SK-N-SH (cell line): ENCODE measurements at places on chromosomes 6 and 20.

DNA sequence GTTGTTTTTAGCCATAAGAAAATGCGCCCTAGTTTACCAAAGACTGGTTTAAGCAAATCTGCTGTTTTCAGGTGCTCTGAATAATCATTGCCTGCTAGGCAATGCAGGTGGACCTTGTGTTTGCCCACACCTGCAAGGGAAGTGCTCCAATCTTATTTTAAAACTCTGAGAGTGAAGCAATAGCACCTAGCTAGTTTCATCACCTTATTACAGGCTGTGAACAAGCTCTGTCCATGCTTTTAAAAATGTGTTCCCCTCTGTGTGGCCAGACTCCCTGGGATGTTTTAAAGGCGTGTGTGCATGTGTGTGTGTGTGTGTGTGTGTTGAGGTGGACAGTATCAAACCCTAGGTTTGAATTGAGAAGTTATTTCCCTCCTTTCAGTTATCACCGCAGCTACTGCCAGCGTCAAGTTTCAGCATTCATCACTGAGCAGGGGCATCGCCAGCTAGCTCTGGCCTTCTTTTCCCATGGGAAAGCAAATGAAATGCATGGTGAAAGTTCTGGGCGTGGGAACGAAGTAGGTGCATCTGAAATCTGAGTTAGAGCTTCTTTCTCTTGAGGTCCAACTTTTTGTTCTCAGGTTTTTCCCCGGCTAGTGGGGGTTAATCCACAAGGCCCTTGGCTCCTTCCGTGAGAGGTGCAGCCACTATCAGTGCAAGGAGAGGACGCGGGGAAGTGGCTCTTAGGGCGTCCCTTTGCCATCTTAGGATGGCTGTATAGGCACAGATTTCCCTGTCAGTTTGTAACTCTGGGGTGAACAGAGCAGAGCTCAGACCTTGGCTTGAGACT lies 30.8 kb downstream of the DUSP22 start:
- DNase-seq, result no peak

- no peak for DNase-seq
Observed at GRCh38 chr6:106745197-106745770, 115.9 kb downstream of the QRSL1 start.

DNA sequence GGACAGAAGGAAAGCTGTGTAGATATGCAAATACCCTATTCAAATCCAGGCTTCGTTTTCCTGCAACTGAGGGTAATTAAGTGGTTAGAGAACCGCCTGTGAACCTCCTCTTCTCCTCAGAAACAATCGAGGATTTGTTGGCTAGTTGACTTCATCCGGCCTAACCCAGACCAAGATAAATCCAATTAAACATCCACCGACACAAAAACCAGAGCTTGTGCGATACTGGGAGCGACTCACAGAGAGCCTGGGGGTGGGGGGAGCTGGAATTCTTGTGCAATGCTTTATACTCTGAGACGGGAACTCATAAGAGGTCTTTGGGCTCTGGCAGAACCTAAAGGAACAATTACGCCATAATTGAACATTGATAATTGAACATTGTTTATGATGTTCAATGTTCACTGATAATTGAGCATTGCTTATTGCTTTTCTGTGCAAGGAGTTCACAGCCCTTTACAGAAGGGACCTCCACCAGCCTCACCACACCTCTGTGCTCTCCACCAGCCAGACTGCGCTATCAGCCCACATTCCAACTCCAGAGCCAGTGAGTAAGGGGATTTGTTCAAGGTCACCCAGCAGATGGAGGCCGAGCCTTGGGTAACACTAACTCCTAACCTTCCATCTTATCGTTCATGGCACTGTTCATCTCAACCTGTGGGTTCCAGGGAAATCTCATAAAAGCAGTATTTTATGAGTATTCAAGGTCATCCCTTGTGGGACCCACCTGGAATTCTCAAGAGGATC lies 429.6 kb upstream of the JARID2 start:
- DNase-seq, result peak; percentile 21

DNA sequence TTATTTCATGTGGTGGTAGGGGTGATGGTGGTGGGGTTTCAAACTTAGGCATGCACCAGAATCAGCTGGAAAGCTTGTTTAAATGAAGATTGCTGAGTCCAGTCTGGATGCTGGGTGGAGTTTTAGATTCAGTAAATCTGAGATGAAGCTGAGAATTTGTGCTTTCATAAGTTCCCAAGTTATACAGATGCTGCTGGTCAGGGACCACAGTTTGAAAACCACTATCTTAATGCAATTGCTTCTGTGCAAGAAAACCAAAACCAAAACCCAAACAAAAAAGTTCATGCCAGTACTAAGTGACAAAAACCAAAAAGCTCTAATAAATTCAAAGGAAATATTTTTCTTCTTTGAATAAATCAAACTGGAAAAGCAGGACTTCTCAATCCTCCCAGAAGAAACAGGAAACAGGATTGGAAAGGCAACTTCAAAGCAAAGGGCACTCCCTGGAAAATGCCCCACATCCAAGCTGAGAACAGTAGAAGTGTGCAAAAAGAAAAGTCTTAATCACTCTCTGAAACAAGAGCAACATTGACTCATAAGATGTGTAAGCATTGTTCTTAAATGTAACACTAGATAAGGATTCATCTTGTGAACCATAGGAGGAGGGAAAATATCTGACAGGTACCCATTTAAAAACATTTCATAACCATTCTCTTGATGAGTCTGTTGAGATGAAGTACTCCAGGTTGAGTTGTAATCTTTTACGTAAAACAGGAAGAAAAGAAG lies 481.5 kb upstream of the HSF2 start:
- no peak for DNase-seq

DNA sequence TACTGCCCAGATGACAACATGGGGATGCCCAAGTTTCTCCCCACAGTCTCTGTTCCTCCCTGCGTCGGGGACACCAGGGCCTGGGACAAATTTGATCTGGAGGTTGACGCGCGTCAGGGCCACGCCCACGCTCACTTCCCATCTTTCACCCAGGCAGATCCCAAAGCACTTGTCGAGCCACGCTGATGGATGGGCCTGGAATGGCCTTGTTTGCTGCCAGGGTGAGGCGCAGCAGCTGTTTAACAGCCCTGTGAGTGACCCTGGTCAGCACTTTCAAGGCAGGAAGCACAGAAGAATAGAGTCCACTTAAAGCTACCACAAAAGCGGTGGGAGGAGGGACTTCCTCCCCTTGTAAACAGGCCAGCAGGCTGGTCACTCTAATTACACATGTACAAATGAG lies 324.7 kb upstream of the JARID2 start:
- DNase-seq, result no peak

GRCh38 chr20:61099806-61100205 lies 152.3 kb upstream of the CDH4 start:
- no peak for DNase-seq

DNA sequence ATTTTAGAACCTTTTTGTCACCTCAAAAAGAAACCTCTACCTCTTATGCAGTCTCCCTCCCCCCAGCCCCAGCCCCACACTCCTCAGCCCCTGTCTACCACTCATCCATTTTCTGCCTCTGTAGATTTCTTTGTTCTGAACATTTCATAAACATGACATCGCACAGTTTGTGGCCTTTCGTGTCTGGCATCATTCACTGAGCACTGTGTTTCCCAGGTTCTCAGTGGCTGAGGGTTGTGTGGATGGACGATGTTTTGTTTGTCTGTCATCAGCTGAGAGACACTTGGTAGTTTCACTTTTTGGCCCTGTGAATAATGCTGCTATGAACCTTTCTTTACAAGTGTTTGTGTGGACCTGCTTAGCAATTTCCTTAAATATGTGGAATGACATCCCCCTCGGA lies 64.5 kb downstream of the FAM120B start:
- no peak for DNase-seq

GRCh38 chr6:149059557-149059956 lies 258.0 kb upstream of the TAB2 start:
- no peak for DNase-seq

- DNase-seq, result no peak
Observed at GRCh38 chr6:21164768-21165326, 428.7 kb upstream of the SOX4 start.

DNA sequence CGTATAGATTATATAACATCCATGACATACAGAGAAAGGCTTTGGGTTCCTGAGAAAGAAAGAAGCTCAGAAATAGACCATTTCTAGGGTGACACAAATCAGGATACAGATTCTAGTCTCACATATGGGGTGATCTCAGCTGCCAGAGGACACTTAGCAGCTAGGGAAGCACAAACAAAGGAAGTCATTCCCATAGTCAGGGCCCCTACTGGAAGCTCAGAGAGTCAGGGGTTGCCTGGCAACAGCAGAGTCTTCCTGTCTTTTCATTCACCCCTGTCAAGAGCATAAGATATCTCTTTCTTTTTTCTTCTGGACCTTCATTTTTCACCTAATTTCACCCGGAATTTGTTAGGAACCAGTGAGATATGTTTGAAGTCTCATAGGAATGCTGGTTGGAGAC lies 81.9 kb upstream of the IYD start:
- no peak for DNase-seq

DNA sequence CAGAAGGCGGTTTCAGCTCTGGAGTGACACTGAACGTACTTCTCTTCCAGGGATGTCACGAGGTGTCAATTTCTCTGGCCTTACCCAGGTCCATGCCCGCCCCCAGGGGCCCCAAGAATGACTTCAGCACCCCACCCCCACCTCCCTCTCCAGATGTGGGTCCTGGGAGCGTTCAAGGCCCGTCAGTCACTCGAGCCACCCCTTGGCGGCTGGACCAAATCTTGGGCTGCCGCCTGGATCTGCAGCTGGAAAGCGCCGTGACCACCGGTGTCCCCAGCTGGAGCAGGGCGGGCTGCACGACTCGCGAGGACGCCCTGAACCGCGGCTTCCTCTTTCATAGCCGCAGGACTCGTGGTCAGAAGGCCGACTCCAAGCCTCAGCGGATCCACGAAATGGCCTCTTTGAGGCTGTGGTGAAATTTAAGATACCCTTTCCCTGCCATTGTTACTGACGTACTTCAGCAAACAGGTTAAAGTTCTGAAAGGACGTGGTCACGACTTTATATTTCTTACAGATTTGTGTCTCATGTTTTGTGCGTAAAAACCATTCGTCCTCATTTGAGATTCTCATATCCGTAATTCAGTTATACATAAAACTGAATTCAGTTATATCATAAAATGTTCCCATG lies 29.3 kb downstream of the TRIM38 start:
- peak; percentile 74 for DNase-seq

DNA sequence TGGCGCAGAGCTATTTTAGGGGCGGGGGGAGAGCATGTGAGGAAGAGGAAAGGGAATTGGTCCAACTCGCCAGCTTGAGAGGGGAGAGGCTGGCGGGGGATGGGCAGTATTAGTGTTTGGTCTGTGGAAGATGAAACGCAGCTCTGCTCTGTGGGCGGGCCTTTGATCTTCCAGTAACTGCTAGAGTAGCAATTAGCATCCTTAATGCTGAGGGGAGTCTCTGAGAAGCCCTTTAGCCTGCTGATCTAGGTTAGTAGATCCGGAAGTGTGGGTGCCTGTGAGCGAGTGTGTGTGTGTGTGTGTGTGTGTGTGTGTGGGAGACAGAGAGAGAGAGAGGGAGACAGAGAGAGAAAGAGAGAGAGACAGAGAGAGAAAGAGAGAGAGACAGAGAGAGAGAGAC lies 117.2 kb upstream of the BACH2 start:
- DNase-seq, result peak; percentile 73

GRCh38 chr6:14440940-14441781 lies 323.6 kb downstream of the CD83 start:
- no peak for DNase-seq

- no peak for DNase-seq
Observed at GRCh38 chr6:13378669-13379590, 50.6 kb upstream of the TBC1D7 start.

GRCh38 chr20:49775229-49775693 lies 37.4 kb upstream of the SLC9A8 start:
- no peak for DNase-seq

- DNase-seq, result peak; percentile 20
Observed at GRCh38 chr6:81075974-81076373, 676.5 kb downstream of the TENT5A start.

DNA sequence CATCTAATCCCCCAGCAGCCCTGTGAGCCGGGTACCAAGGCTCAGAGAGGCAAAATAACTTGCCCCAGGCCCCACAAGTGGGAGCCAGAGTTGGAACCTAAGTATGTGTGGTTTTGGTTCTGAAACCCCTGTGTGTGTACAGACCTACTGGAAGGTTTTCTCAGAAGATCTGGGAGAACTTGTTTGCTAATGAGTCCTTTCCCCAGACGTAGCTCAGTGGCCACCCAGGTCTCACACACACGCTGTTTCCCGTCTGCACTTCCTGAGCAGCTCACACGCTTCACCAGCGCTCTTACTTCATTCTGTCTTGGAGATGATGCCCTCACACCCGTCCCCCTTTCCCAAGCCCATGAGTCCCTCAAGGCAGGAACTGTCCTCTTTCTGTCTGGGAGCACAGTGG lies 8.2 kb downstream of the CCN5 start:
- no peak for DNase-seq

DNA sequence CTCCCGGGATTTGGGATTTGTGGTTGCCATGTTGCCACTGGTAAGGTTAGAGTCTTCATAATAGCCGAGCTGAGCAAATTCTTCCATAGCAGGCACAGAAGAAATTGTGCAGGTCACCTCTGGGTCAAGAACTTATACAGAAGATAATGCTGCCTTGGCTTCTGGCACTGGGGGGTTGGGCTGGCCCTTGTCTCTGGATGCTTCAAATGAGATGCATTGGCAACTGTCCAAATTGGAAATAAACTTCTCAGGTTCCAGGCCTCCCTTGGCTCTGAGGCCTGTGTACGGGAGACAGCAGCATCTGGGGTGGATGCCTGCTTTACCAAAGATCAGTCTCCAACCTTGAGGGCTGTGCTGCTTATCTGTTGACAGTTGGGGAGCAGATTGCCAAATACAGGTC lies 26.2 kb downstream of the MYO6 start:
- DNase-seq, result peak; percentile 15

DNA sequence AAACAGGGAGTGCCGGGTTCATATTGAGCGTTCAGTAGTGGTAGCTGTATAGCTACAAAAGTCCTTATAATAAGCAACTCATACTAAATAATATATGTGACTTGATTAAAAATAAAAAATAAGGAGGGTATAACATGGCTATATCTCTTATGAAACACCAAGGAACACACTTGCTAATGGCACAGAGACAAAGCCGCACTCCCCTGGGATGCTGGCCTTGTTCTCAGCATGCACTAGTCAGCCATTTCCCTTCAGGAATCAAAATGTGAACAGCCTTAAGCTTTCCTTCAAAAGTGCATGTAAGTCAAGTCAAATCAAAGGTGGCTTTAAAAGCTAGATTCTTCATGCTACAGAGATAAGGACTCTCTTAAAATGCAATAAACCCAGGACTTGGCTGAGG lies 9.4 kb downstream of the HMGCLL1 start:
- no peak for DNase-seq

DNA sequence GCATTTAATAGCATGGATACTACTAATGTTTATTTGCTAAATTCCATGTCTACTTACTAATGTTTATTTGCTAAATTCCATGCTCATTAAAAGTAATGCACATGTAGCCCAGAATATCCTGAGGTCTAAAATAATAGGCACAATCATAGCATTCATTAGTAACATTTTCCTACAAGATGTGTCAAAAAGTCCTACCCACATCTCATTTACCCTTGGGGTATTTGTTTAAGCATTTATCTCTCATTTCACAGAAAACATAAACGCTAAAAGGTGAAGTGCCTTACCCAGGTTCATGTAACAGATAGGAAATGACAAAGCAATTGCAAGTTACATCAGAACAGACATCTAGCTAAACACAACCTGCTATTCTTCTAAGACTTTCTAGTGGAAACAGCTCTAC lies 457.1 kb downstream of the HACE1 start:
- no peak for DNase-seq

GRCh38 chr20:50957276-50957675 lies 1.1 kb downstream of the DPM1 start:
- DNase-seq, result no peak
